ENCODE measurements at places on chromosomes 1 and 21.

DNA sequence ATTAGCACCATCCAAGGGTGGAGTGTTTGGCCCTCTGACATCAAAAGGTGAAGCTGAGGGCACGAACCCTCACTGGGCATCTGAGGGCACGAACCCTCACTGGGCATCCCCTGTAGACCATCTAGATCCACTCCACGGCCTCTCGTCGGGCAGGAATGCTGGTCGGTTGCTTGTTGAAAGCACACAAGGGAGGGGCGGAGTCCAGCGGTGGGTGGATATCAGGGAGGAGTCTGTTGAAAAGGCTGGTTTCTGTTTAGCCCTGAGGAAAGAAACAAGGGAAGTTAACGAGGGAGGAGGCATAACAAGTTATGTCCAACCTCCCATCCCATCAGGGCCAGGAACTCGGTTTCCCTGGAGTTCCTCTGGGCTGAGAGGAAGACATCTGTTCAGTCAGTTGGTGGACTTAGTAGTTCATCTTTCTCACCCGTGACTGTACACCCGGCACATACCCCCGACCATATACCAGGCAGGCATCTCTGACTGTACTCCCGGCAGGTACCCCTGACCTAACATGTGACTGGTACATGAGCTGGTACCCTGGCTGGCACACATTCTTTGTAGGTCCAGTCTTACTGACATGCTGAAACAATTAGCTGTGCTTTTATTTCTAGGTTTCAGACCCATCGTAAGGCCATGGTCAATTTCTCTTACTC is 32.1 kb upstream of the PDE9A start:
- DNase-seq: no peak

- no peak for DNase-seq
Observed at GRCh38 chr1:165824269-165824643, 3.2 kb upstream of the UCK2 start.

DNA sequence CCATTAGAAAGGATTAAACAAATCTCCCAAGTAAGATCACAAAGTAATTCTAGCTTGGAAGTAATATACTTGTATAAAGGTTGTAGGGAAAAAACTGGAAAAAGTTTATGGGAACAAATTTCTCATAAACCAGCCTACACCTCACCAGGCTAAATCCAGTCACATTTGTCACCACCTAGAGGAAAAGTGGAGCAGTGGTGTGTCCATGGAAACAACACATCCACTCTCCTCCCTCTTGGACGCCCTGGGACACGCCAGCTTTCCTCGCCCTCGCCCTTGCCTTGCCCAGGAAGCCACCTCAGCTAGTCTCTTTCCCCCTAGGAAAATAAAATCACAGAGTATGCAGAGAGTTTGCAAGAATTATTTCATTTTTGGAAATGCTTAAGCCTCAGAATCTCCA is 2.2 kb downstream of the PALMD start:
- DNase-seq: no peak

DNA sequence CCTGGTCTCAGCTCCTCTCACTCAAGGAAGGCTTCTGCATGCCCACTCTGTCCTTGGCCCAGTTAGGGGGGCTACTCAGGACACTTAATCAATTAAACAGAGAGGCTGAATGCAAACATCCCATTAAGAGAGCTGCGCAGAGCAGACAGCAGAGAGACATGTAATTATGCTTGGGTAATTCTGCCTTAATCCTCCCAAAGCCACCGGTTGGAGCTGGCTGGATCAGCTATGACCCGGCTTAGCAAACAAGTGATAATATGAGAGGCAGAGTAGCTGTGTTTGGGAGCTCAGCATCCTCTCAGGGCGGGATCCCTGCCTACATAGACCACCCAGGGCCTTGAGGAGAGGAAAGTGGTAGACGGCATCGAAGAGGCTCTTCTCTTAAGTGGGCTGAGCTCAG is 183.2 kb downstream of the GRIK3 start:
- DNase-seq: no peak

DNA sequence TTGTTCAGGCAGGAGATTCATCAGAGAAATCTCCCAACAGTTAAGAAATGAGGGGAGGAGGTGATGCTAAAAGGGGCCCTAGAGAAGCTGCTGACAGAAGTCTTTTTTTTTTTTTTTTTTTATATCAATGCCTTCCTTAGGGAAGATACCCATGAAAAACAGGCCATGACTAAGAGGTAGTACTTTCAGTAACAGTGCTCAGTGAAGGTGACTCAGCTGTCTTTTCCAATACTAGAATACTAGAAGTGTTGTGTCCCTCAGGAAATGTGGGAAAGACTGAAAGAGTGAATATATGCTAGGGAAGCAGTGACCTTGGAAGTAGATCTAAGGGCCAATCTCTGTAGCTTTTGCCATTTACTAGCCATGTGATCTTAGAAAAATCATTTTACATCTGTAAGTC is 52.4 kb upstream of the SLFNL1 start:
- DNase-seq: no peak

DNA sequence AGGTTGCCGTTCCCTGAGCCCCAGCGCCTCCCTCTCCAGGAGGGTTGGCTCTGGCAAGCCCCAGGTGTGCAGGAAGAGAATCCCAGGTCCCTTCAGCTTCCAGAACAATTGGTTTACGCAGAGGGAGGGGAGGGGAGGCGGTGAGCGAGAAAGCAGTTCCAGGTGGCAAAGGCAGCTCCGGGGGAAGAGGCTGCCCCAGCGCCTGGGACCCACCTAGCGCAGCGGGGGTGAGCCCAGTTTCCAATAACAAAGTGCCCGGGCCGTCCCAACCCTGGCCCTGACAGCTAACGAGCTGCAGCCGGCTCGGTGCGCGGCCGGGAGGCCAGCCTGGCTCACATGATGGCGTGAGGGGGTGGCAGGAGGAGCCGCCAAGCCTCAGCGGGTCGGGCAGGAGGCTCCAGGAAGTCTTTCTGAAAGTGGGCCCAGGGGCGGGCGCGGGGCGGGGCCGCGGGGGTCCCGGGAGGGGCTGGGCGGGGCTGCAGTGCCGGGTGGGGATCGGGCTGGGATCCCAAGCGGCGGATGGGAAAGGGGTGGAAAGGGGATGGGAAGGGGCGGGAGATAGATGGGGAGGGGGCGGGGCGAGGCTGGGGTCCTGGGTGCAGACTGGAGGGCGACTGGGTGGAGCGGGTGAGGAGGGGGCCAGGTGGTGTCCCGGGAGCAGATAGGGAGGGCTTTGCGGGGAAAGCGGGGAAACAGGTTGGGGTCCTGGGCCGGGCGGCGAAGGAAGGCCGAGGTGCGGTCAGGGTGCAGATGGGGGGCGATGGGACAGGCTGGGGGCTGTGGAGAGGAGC is 22.8 kb downstream of the DHRS3 start:
- DNase-seq: peak; percentile 35

GRCh38 chr1:226360106-226360746 is 47.7 kb downstream of the PARP1 start:
- no peak for DNase-seq

DNA sequence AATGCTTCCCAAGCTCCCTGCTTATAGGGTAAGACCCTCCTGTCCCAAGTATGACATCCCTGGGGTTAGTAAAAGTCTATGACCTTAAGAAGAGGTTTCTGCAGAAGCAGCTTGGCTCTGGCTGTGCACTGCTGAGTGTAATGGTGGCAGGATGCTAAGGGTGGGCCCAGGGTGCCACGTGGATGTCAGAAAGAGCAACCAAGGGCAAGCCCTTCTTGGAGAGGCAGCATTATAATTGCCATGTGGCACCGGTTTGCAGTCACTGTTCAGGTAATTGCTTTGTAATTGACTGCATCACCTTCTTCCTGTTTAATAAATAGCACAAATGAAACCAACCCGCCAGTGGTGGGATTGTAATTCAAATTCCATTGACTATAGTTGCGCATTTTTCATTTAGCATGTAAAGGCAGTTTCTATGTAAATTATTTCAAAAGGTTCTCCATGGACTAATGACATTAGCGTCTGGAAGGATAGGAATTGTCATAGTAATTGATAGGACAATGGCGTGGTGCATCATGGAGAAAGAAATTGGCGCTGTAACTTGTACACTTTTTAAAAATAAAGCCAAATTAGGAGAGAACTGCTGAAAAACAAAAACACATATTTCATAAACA is 490.6 kb upstream of the VAMP3 start:
- no peak for DNase-seq

GRCh38 chr1:165875604-165876003 is 48.2 kb downstream of the UCK2 start:
- DNase-seq: no peak

DNA sequence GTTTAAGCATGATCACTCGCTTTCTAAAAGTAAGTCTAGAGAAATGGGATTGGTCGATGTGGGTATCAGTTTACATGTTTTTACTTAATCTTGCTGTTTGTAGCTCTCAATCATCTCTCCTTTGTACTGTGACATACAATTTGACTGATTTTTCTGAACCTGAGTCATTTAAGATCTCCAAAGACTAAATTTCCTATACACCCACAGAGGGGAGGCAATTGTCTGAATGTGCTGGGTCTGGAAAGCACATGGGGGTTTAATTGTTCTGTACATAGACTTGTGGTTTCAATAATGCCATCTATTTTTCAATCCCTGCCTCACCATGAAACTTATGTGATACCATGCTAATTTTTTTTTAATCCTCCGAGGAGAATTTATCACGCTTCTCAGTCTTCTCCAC is 65.8 kb downstream of the USP25 start:
- no peak for DNase-seq

- DNase-seq: no peak
Observed at GRCh38 chr1:6476483-6476882, 10.5 kb upstream of the TNFRSF25 start.

GRCh38 chr1:99369154-99369553 is 104.9 kb downstream of the PLPPR4 start:
- no peak for DNase-seq

Measured in stimulated activated CD4-positive, alpha-beta T cell treated with anti-CD3 and anti-CD28 coated beads, Interleukin-4, amount 100 ng/mL, for 4 hours (primary cell).